Activated T-cell treated with anti-CD3 and anti-CD28 coated beads, Interleukin-2, amount 50 U/mL, for 72 hours (primary cell): ENCODE measurements at places on chromosomes 1 and 21.

DNA sequence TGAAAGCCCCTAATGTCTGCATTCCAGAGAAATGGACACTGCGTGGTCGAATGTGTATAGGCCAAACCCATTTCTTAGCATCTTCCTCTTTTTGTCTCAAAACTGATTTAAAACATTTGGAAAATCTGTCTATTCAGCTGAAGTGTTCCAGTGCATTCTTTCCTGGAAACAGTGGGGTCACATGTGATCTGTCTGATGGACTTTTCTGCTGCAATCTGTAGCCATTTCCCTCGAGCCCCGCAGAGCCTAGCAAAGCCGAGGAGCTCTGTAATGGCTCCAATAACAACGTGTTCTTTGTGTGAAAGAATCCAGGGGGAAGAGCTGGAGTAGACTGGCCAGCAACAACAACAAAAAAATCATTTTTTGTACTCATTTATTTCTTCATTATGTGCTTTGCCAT lies 329.3 kb downstream of the BARHL2 start:
- no peak for DNase-seq

- no peak for DNase-seq
Measured at GRCh38 chr1:75243124-75243523, 108.9 kb downstream of the LHX8 start.

GRCh38 chr1:3550511-3551289 lies 60.6 kb downstream of the MEGF6 start:
- no peak for DNase-seq

DNA sequence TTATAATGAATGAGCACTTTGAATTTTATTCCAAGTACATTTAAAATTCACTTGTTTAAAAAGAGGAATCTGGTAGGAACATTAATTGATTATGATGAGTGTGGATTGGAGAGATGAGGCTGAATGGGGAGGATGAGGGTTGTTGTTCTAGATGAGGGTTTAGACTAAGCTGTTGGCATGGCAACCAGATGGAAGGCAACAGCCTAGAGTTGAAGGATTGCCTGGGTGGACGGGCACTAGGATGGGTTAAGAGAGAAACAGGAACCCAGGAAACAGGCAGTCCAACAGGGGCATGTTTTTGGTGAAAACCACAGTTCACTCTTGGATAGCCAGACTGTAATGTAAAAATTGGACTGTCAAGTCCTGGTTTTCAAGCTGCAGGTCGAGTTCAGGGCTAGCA lies 125.5 kb downstream of the CHRM3 start:
- DNase-seq = no peak

GRCh38 chr1:46399307-46399706 lies 5.2 kb downstream of the FAAH start:
- DNase-seq = no peak

DNA sequence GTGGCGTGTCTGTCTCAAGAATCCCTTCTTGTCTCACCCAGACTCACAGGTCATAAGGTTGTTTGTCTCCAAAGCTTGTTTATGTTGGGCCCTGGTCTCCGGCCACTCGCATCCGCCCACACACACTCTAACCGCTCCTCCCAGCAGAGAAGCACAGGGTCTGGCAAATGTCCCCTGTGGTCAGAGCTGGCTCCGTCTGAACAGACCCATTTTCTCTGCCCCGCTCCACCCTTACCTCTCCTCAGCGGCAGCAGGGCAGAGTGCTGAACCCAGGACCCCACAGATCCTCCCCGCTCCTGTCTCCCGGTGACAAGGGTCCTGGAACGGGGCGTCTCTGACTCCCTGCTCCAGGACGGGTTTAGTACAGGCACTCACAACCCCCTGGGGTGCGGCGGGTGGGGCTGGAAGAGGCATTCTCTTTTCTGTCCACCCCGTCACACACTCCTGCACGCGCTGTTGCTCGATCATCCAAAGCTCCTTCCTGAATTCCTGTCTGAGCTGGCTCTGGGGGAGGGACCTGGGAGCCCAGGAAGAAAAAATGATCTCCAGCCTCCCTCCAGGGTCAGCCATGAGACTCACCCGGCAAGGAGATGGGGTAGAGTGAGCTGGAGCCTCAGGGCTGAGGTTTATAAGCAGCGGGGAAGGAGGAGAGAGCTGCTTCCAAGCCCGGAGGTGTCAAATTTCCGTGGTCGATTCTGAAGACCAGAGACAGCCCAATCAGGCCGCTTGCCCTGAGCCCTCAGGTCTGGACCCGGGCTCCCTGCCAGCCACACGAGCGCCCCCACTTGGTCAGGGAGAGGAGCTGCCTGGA lies at the start of gene S100A13:
Gene S100A13 (minus strand): TSS at position 602 of the 811 bp plus-strand sequence. CDS start 1,033 bp downstream, outside the sequence.
- DNase-seq = peak; percentile 43

DNA sequence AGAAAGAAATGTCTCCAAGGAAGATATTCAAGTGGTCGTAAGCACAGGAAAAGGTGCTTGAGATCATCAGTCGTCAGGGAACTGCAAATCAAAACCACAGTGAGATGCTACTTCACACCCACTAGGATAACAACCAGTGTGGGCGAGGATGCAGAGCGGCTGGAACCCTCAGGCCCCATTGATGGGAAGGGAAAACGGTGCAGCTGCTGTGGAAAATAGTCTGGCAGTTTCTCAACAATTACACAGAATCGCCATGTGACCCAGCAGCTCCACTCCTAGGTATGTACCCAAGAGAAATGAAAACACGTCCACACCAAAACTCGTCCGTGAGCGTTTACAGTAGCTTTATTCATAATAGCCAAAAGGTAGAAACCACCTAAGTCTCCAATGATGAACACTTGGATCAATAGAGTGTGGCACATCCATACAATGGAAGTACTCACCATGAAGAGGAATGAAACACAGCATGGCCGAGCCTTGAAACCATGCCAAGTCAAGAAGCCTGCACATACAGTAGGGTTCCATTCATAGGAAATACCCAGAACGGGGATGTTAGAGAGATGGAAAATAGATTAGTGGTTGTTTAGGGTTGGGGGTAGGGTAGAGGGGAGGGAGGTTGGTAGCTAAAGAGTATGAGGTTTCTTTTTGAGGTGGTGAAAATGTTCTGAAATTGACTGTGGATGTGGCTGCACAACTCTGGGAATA lies 6.1 kb downstream of the DFFB start:
- DNase-seq = no peak

- DNase-seq = no peak
Measured at GRCh38 chr1:93007941-93008577, 46.8 kb upstream of the DIPK1A start.

- DNase-seq = no peak
Measured at GRCh38 chr1:11198851-11199594, 9.9 kb downstream of the ANGPTL7 start.

DNA sequence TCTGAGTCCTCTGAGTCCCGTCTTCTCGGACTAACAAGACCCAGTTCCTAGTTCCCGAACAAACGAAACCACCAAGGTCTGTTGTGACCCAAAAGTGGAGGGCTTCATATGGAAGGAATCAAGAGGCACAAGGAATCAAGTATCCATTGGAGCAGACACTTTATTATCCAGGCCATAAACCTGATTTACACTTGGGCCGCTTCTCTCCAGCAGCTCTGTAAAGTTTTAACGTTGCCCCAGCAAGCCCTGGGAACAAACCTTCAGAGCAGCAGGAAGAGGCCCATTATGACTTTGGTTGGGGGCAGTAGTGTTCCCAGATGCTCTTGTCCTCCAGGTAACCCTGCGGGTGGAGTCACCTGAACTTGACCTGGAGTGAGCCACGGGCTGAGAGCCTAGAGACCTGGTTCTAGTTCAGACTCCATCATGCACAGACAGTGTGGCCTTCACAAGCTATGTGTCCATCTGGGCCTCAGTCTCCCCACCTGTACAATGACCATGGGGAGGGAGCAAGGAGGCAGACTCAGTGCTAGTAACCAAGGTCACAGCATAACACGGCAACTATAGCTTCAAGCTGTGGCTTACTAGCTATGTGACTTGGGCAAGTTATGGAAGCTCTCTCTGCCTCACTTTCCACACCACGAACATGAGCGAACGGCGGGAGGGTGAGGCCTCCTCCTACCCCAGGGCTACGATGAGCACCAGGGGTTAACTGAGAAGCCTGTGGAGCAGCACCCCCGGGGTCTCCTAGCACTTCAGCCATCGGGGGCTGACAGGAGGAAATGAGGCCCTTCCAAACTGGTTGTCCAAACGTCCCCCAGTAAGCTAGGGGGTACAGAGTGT lies 95.7 kb downstream of the GLIS1 start:
- no peak for DNase-seq

DNA sequence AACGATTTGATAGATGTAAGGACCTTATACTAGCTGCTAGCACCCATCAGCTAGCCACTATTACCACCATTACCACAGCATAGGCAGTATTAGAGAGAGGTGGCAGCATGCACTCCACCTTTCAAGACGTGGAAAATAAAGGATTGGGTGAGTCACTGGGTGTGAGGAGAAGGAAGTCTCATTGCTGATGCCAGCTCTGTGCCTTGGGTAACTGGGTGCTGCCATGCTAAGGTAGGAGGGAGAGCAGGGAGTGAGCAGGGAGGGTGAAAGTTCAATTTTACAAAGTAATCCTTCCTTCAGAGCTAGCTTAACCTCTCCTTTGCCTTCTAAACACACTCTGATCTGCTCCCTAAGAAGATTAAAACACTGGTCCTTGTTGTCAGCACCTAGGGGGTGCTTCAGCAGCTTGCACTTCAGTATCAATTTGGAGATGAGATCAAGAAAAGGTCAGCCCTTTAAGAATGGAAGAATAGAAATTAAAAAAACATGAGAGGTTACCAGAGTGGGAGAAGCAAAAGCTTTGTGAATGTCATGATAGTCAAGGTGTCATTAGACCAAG lies 1.8 kb upstream of the LIN9 start:
- DNase-seq = no peak

GRCh38 chr1:44621841-44622286 lies 52.4 kb downstream of the TMEM53 start:
- no peak for DNase-seq

DNA sequence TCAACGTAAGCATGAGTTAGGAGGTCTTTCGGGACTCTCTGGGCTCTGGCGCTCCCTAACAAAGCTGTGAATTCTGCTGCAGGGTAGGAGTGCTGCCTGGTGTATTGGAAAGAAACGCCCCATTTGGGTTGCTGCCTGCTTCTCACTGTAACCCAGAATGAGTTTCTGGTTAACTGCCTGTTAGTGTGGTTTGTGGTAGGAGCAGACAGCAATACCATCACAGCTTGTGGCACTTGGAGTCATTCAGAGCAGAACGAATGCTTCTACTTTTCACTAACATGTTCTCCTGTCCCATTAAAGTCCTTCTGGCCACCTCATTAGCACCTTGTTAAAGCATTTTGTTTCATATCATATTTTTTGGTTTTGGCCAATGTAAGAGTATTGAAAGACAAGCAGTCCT lies 18.1 kb downstream of the MAP3K7CL start:
- peak; percentile 27 for DNase-seq

GRCh38 chr1:112934577-112934976 lies 21.4 kb downstream of the SLC16A1 start:
- no peak for DNase-seq

DNA sequence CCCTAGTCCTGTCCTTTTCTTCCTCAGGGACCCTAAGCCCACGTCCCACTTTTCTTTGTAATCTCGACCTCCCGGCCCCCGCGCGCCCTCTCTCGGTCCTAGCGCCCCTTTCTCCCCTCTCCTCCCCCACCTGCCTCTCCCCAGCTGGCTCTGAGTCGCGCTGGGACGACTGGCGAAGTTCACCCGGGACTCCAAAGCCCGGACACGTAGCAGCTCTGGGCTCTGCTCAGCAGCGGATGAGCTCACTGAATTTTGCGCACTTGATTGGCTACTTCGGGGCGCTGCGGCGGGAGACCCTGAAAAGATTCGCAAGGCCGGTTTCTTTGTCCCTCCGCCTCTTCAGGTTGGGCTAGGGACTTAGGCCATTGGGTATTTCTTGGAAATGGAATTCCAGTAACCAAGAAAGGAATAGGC lies 16.3 kb upstream of the ACKR1 start:
- peak; percentile 8 for DNase-seq

DNA sequence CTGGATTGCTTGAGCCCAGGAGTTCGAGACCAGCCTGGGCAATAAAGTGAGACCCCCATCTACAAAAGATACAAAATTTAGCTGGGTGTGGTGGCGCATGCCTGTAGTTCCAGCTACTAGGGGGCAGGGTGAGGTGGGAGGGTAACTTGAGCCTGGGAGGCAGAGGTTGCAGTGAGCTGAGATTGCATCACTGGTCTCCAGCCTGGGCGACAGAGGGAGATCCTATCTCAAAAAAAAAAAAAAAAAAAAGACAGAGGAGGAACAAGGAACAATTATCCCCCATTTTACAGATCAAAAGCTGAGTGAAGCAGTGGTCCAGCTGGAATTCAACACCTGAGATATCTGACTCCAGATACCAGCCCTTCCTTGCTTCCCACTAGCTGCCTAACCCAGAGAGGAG lies 34.8 kb downstream of the L1TD1 start:
- DNase-seq = no peak

GRCh38 chr1:51303751-51304251 lies 26.6 kb downstream of the TTC39A start:
- DNase-seq = peak; percentile 34
